ENCODE measurements at places on chromosomes 1 and 21.

DNA sequence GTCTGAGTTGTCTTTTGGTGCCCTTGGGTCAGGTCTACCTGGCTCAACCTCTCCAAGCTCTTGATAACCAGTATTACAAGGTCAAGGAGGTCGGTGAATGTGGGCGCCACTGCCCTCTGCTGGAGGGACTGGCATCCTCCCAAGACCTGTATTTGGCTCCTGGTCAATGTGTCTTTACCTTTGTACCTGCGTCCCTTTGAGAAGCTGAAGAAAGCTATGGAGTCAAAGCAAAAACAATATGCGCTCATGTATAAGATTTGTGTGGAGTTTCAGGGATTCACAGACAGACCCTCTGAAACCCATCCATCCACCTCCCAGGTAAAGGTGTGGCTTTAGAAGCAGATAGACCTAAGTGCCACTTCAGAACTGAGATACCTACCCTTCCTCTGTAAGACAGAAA is 61.8 kb upstream of the NBL1 start:
- no peak for DNase-seq

DNA sequence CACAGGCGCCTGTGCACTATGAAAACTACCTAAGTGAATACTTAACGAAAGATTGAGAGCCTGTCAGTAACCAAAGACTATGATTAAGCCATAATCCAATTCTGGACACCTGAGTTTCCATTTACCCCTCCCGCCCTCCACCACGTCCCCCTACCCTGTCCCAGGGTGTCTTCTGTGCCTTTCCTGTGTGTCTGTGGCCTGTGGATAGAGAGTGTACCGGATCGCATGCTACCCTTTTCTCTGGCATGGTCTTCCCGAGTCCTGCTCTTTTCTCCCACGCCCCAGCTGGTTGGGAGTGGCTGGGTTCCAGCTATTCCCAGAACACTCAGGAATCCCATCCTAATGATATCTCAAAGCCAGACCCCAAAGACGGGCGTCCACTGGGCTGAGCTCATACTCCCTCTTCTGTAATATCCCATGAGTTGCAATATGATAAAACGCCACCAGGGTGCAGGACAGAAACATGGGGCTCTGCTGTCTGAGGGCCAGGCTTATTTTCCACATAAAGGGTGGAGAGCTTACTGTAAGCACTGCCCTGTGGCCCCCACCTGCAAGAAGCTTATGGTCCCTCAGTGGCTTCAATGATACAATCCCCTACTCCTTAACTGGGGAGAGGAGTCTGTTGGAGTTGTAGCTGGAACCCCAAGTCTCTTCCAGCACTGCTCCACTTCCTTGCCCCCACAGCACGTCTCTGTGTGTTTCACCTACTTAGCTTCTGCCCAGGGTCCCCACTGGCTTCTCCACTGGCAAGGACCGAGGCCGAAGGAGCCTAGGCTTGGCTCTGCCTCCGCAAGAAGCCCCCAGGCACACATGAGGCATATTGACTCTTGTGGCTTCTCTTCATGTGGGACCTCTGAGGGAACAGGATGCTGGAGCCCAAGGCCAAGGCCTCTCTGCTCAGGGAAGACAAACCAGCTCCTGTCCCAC is 17.6 kb upstream of the ALX3 start:
- DNase-seq = no peak

- DNase-seq = no peak
Measured at GRCh38 chr21:42277593-42277992, 37.6 kb downstream of the TFF3 start.

DNA sequence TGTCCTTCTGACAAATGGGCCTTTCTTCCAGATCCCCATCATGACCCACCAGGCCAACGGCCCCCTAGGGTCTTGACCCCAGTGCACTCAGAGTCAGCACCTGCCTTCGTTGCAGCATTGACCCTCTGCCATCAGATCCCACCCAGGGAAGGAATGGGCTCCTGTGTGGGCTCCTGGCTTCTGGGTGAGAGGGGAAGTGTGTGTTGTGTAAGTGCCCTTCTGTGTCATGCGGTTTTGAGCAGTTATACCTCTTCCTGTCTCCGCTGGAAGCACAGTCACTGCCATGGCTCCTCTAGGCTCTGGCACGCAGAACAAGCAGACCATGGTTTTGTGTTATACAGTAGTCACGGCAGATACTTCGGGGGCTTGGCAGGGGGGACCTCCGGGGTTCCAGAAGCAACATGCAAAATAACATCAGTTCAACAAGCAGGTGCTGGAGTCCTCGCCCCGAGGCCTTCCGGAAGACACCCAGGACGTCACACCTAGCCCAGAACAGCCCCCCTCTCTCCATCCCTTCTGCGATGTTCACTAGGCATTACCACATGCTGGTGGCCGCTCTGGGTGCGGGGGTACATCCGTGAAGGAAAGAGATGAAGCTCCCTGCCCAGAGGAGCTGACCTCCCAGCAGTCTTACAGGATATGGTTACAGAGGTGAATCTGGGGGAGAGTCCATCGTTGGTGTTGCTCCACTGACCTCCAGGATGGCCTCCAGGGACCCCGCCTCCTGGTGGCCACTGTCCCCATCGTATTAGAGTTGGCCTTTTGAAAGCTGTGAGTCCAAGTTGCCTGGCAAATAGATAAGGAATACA is 17.4 kb upstream of the KCNAB2 start:
- no peak for DNase-seq

Measured in nucleus accumbens (tissue), 56 donors.